ENCODE measurements at places on chromosomes 16 and 17. TPM values are rescaled to one million over a fixed set of nuclear protein-coding genes. Genes with fewer than 3 reads are reported as not detected.
A peak's percentile ranks its signal among the peaks of the same experiment; 100 is the strongest.

- DNase-seq: no peak
These were observed 95.0 kb upstream of the RCVRN start for GRCh38 chr17:9999919-10000695.

GRCh38 chr17:44664867-44665266, 8.6 kb downstream of the MEIOC start:
- DNase-seq: no peak

GRCh38 chr16:50711862-50712559, 18.6 kb downstream of the NOD2 start:
- DNase-seq: no peak

GRCh38 chr17:37123386-37123785, 174.6 kb downstream of the AATF start:
- DNase-seq: no peak

DNA sequence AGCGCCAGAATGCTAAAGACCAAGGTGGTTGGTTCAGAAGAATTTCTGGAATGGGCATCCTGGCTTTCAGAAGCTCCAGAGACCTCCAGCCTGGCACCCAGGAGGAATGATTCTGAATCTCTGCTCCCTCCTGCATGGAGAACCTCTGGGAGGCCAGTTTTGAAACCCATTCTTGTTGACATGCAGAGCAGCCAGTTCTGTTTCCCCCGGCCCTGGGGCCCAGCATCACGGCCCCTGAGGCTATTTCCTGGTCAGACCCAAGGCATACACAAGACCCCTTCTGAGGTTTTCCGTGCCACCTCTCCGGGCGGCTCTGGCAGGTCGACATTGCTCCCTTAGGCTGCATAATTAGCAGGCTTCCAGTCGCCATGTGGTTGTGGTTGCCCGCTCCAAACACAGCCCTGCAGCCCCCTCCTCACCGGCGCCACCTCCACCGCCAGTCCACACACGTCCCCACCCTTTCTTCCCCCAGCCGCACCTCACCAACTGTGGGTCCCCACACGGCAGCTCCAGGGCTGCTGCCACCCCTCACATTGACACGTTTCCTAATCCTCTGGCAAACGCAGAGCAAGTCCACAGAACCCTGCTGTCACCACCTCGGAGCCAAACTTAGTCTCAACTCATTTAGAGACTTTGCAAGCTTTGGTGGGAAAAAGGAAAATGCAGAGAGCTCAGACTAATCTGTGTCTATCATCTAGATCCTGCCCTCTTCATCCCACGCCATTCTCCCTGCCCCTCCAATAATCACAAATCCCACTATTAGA, 367.1 kb downstream of the SOX9 start:
- DNase-seq: no peak

GRCh38 chr16:88785106-88785924, at the start of gene PIEZO1:
TSS of gene PIEZO1 (minus strand) at chr16:88785220. CDS start at chr16:88784964, 256 bp downstream.
- DNase-seq: peak; percentile 70

GRCh38 chr17:15909481-15909991, 35.4 kb upstream of the ADORA2B start:
- DNase-seq: peak; percentile 79

DNA sequence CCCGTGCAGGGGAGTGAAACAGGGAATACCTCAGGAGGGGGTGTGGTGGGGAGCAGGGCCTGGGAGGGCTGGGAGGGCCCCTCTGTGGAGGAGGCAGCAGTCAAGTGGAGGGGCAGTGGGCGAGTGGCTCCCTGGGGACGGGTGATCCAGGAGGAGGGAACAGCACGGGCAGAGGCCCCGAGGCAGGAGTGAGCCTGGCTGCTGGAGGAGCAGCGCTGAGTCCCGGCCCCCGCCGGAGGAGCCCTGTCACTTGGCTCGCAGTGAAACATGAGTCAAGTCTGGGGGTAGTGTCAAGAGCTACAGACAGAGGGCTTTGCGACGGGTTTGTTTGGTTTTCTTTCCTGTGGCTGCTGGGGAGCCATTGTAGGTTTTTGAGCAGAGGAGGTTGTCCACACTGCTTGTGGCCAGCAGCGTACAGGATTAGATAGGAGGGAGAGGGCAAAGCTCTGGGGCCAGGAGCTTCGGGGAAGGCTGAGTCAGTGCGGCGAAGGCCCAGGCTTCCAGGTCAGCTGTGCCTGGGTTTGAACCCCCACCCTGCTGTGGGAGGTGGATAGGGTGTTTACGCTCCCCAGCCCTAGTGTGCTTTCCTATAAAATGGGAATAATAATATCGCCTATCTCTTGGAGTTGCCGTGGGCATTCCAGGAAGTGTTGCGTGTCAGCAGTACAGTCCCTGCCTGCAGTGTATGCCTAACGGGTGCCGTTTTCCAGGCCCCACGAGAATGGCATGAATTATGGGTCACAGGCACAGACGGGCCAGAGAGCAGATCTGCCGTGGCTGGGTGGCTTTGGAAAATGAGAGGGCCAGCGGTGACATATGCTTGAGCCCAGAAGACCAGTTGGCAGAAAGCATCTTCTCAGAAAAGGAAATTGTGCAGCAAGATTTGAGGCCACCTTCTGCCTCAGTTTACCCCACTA, 115.9 kb upstream of the CIBAR2 start:
- no peak for DNase-seq

DNA sequence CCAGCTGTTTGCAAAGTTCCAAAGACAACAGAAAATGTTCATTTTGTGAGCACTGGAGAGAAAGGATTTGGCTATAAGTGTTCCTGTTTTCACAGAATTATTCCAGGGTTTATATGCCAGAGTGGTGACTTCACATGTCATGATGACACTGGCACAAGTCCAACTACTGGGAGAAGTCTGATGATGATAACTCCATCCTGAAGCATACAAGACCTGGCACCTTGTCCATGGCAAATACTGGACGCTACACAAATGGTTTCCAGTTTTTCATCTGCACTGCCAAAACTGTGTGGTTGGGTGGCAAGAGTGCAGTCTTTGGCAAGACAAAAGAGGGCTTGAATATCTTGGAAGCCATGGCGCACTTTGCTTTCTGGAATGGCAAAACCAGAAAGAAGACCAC, 385.0 kb downstream of the CDH11 start:
- DNase-seq: no peak

Gene KAT7
- polyA plus RNA-seq: 31.2 TPM

DNA sequence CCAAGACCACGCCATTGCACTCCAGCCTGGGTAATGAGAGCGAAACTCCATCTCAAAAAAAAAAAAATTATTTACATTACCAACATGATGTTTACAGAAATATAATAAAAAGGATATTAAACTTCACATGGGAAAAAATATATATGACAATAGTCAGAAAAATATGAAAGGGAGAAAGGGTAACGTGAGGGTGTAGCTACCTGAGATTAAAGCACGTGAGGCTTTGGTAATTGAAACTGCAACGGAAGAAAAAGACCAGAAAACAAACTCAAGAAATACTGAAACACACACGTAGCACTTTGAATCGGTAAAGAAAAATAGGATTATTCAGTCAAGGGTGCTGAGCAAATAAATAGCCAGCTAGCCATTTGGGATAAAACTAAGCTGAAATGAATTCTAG, 53.6 kb downstream of the CYTH1 start:
- no peak for DNase-seq
